ENCODE measurements at places on chromosomes 2 and 18.

- no peak for DNase-seq
Observed at GRCh38 chr2:72982781-72983499, 65.6 kb downstream of the EMX1 start.

DNA sequence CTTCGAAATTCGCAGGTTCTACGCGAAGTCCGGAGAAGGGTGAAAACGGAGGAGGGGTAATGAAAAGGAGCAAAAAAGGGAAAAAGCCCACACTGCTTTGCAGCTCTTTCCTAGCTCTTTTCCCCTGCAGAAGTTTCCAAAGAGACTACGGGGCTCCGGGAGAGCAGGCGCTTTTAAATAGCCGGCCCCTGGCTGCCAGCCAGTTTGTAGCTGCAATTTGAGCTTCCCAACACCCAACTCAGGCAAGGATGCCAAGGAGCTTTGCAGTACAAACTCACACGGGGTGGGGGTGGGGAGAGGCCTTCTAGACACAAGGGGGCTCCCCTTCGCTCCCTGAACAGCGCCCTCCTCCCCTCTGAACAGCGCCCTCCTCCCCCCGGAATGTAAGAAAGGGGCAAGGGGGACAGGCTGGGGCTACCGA, at the start of gene IGFBP5:
Gene IGFBP5 (minus strand): TSS at position 149 of the 421 bp plus-strand sequence. CDS start 774 bp downstream, outside the sequence.
- no peak for DNase-seq

GRCh38 chr2:7133521-7133920, 216.3 kb downstream of the RNF144A start:
- no peak for DNase-seq

DNA sequence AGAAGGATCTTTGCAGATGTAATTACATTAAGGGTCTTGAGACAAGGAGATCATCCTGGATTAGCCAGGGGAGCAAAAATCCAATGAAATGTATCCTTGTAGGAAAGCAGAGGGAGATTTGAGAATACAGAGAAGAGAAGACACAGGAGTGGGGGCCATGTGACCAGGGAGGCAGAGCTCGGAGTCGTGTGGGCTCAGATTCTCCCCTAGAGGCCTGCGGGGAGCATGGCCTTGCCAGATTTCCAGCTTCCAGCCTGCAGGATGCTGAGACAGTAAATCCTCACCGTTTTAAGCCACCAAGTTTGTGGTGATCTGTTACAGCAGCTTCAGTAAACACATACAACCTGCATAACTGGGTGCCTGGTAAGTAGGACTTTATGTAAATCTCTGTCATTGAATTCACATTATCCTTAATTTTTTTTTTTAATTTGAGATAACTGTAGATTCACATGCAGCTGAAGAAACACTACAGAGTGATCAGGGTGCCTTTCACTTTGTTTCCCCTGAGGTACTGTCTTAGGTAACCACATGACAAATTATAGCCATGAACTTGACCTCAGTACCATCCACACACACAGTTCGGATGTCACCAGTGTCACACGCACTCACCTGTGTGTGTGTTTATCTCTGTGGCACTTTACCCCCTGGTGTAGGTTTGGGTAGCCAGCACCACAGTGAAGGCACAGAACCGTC, 138.4 kb upstream of the HDAC4 start:
- no peak for DNase-seq

- no peak for DNase-seq
Observed at GRCh38 chr2:126634273-126634861, 21.6 kb upstream of the GYPC start.

GRCh38 chr2:85601771-85602475, 575 bp downstream of the TMEM150A start:
- no peak for DNase-seq

DNA sequence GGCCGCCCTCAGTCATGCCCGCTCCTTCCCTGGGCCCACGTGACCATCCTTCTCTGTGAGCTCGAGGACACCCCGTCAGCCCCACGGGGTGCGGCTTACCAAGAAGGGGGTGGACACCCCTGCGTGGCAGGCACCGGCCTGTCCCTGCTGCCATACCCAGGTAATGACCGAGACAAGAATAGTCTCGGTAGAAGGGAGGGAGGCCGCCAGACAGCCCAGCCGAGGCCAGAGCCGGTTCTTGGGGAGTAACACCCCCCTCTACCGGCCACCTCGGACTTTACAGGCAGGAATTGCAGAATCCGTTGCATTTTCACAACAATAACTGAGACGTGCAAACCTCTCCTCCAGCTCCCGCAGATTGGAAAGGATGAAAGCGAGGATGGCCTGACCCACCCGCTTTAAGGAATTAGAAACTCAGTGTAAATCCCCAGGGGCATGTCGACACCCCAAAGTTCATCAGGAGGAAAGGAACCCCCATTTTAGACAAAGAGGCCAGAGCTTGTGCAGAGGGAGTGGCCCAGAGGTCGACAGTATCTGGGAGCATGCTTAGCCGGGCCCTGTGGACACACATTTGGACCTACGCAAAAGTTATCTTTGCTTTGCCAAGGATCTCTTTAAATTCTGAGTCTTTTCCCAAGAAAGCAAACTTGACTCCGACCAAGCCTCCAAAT, 60.1 kb upstream of the GLI2 start:
- peak; percentile 67 for DNase-seq

DNA sequence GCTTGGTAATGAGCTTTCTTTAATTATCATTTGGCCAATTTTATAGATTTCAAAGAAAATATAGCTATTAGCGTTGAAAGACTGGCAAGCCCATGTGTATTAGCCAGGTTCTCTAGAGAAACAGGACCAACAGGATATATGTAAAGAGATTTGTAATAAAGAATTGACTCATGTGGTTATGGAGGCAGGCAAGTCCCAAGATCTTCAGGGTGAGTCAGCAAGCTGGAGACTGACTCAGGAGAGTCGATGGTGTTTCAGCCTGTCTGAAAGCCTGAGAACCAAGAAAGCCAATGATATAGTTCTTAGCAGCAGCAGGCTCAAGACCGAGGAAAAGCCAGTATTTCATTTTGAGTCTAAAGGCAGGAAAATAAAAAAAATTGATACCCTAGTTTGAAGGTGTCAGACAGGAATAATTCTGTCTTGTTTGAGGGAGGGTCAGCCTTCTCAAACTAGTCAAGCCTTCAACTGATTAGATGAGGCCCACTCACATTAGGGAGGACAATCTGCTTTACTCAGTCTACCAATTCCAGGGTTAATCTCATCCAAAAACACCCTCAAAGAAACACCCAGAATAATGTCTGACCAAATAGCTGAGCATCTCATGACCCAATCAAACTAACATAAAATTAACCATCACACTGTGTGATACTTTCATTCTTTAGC, 78.3 kb upstream of the CRIM1 start:
- DNase-seq: no peak

GRCh38 chr2:69012310-69013141, 453 bp upstream of the ANTXR1 start:
- peak; percentile 12 for DNase-seq

DNA sequence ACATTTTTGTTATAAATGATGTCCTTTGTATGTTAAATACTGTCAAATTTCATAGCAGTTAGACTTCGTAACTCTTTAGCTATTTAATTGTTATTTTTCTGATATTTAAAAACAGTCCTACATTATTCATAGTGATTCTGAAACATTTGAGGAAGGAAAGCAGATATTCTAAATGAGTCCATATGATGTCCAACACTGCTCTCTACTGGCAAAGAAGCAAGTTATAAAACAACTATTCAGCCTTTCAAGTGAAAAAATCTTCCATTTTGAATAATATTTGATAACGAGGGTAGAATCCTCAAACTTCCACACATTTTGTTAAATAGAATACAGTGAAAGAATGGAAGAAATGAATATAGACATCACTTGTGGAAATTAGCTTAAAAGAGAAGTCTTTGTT, 220.8 kb downstream of the GULP1 start:
- no peak for DNase-seq

- DNase-seq: peak; percentile 36
Observed at GRCh38 chr2:177753682-177754491, 318.7 kb downstream of the PDE11A start.
